CD4-positive, alpha-beta T cell treated with Interleukin-6 at 100 ng/mL for 8 hours (primary cell): ENCODE measurements at places on chromosomes 5 and 9.
A peak's percentile ranks its signal among the peaks of the same experiment; 100 is the strongest.

DNA sequence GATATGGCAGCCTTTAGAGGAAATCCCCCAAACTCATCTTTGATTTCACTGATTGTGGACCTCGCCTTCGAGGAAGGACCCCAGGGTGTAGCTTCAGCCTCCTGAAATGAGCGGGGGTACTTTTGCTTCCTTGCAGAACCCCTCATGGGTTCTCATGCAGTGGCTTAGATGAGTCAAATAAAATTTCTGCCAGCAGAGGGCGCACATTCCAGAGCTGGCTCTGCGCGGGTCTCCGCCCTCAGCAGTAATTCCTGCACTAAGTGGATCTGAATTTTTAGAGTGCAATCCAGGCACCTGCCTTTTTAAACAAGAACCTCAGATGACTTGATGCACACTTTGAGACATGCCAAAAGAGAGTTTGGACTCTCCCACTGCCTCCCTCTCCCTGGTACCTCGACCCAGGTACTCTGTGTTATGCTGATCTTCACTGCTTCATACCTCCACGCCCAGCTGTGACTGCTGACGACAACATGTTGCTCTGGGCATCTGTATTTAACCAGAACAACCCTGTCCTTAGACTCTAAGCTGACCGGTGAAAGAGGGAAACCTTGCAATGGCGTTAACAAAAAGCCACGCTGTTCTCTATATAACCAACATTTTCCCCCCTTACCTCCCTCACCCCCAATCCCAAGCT, 7.3 kb downstream of the EGFLAM start:
- peak; percentile 9 for DNase-seq

DNA sequence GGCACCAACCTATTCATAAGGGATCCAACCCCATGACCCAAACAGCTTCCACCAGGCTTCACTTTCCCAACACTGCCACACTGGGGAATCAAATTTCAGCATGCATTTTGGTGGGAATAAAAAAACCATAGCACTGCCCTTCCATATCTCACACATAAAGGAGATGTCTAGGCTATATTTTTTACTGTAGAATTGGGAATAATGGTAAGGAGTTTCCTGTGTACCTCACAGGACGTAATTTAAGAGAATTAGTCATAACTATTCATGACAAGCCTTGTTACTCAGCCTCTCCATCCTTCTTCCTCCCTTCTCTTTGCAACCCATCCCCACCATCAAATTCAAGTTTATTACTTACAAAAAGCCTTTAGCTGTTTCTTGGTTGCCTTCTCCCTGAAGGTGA, 352.1 kb downstream of the MLLT3 start:
- DNase-seq = no peak

DNA sequence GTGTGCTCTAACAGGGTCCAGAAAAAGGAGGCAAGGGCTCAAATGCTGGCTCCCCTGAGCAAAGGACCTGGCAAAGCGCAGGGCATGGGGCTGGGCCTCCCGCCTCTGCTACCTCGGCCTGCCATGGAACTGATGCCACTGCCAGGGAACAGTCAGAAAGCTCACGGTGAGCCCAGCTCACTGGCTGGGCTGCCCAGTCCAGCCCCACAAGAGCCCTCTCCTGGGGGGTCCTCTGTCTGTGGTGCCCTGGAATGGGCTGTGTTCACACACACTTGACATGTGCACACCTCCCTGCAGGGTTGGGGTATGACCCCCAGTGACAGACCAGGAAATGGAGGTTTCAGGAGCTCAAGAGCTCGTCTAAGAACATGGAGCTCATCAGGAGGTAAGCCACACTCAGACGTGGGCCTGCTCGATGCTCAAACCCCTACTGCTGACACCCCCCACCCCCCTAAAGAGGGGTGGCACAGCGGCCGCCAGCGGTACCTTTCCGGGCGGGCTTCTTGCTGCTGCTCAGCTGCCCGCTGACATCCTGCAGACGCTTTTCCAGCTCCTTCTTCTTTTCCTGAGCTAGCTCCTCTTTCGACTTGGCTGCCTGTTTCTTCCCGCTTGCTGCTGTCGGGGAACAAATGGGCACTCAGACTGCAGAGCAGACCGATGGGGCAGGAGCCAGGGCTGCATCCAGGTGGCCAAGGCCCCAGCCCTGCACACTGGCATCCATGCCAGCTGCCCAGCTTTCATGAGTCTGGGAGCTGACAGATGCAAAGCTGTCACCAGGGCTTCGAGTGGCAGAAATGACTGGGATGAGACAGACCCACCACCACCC, 9.1 kb downstream of the BRD3OS start:
- DNase-seq = no peak

- DNase-seq = no peak
Observed at GRCh38 chr5:163660486-163660885, 155.1 kb downstream of the MAT2B start.

GRCh38 chr5:115992848-115993350, 30.6 kb downstream of the LVRN start:
- DNase-seq = no peak

DNA sequence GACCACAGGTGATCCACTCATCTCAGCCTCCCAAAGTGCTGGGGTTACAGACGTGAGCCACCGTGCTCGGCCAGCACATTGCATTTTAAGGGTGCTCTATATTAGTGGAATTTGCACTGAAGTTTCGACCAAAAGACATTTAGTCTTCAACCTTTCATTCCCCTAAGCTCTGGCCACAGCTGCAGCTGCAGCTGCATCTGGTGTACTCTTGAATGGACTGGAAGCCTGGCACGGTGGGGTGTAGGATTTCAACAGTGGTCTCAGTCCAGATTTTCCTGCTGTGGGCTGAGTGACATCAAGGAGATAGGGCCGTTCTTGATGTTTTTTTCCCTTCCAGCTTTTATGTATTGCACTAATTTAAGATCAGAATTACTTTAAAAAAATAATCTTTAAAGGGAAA, 255.2 kb downstream of the PDZD2 start:
- no peak for DNase-seq

GRCh38 chr9:7119612-7120011, 361.8 kb downstream of the KDM4C start:
- DNase-seq = no peak

- no peak for DNase-seq
Observed at GRCh38 chr5:107558823-107559375, 111.8 kb downstream of the EFNA5 start.

DNA sequence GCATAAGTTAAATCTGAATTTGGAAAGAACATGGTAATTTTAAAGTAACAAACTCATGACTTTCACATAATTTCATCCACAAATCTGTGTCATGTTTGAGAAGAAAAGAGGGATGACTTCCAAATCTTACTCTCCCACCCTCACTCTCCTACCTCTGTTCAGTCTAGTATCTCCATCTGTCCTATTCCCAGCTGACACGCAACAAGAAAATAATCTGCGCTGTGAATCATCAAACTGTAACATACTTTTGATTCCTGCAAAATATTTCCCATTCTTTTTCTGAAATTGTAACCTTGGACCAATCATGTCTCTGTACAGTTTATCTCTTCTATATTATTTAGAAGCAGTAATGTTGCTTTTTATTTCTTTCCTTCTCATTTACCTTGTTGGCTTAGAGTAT, 91.4 kb downstream of the SLC12A2 start:
- DNase-seq = no peak

GRCh38 chr9:83041771-83042170, 21.2 kb downstream of the RASEF start:
- no peak for DNase-seq

- DNase-seq = peak; percentile 39
Observed at GRCh38 chr9:21096172-21096900, 18.6 kb upstream of the IFNB1 start.

GRCh38 chr9:32117291-32117690, 267.2 kb upstream of the ACO1 start:
- no peak for DNase-seq

- DNase-seq = no peak
Observed at GRCh38 chr5:170596482-170597044, 92.7 kb downstream of the KCNIP1 start.

- DNase-seq = no peak
Observed at GRCh38 chr9:78695519-78695918, 398.6 kb downstream of the PSAT1 start.

- no peak for DNase-seq
Observed at GRCh38 chr5:151917904-151918303, 6.7 kb downstream of the GLRA1 start.

DNA sequence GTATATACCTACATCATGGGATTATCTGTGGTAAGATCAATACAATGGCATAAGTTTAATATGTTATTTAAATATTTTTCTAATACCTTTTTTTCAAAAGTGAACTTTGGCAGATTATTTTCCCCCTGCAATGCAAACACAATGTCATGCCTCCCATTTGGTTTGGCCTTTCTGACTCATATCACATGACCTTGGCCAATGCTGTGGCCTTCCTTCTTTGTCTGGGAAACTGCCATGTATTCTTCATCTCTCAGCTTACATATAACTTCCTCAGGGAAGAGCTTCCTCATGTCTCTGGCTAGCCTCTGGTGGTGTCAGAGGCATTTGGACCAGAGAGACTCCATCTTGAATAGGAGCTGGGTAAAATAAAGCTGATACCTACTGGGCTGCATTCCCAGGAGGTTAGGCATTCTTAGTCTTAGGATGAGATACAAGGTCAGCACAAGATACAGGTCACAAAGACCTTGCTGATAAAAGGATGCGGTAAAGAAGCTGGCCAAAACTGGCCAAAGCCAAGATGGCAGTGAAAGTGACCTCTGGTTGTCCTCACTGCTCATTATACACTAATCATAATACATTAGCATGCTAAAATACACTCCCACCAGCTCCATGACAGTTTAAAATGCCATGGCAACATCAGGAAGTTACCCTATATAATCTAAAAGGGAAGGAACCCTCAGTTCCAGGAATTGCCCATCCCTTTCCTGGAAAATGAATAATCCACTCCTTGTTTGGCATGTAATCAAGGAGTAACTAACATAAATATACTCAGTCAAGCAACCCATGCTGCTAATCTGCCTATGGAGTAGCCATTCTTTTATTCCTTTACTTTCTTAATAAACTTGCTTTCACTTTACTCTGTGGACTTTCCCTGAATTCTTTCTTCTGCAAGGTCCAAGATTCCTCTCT, 76.0 kb downstream of the C9orf153 start:
- no peak for DNase-seq

- no peak for DNase-seq
Observed at GRCh38 chr5:90898326-90899013, 339.9 kb downstream of the ADGRV1 start.

- DNase-seq = no peak
Observed at GRCh38 chr5:59420596-59420995, 472.9 kb downstream of the PDE4D start.

GRCh38 chr9:14993061-14993800, 83.0 kb upstream of the FREM1 start:
- DNase-seq = peak; percentile 24

DNA sequence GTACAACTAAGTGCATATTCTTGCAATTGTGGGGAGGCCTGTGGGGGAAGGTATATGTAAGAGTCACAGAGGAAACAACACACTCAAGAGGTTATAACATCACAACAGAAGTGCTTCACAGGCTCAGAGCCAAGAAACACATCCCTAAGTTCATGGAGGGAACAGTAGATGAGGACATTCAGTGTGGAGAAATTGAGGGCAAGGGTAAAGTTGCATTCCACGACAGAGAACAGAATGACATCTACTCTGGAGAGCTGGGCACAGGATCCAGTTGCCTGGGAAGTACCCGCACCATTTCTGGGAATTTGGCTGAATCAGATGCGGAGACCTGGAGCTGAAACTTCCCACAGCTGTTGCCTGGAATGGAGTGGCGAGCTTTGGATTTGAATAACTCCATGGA, 197.2 kb downstream of the NXNL2 start:
- DNase-seq = no peak
